ENCODE measurements at places on chromosomes 4 and X.

- DNase-seq = no peak
Measured at GRCh38 chr4:156111686-156112085, 158.0 kb upstream of the CTSO start.

DNA sequence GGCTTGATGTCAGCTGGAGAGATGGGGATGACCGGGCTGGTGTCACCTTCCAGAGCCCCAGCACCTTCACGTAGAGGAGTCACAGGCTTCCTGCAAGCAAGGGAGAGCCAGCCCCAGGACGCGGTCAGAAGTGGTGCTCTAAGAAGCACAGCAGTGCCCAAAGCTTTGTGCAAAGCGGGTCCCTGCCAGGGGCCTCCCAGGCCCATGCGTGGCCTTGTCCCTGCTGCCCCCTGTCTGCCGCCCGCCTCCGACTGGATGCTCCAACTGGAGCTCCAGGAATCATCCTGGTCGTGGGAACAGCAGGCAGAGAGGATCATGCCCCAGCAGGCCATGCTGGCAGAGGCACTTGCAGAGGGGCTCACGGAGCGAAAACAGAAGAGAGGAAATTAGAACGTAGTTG lies 40.1 kb upstream of the LRPAP1 start:
- no peak for DNase-seq

DNA sequence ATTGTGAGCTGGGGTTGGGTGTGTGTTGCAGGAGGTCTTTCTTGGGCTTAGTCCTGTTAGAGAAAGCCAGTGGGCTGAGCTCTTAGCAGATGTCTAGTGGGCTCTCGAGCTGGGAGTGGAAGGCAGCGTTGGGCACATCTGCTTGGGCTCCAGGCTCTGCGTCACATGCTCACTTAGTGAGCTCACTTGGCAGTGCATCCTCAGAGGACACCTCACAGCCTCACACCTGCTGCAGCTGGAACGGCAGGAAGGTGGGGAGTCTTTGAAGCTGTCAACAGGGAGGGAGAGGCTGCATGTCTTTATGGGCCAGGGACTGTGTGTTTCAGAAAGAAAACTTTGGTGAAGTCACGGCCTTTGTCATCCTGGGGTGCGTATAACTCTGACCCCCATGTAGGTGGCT lies 82.2 kb downstream of the PSAPL1 start:
- DNase-seq = no peak

DNA sequence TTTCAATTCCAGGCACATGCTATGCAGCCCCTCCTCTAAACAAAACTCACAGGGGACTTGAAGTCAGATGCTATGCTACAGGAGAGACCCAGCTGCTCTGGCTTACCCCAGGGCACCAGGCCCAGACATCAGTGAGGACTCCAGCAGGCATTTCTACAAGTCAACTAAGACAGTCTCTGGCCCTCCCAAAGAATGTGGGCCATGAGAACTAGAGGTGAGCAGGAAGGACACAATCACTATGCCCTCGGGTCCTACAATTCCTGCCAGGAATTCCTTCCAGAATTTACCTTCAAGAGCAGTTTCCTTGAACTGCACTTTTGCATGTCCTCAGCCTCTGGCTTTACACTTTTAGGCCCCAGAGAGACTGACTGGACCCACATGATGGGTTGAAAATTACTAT lies 17.4 kb downstream of the TMEM192 start:
- no peak for DNase-seq

- DNase-seq = no peak
Measured at GRCh38 chr4:109985993-109986974, 73.6 kb downstream of the EGF start.

DNA sequence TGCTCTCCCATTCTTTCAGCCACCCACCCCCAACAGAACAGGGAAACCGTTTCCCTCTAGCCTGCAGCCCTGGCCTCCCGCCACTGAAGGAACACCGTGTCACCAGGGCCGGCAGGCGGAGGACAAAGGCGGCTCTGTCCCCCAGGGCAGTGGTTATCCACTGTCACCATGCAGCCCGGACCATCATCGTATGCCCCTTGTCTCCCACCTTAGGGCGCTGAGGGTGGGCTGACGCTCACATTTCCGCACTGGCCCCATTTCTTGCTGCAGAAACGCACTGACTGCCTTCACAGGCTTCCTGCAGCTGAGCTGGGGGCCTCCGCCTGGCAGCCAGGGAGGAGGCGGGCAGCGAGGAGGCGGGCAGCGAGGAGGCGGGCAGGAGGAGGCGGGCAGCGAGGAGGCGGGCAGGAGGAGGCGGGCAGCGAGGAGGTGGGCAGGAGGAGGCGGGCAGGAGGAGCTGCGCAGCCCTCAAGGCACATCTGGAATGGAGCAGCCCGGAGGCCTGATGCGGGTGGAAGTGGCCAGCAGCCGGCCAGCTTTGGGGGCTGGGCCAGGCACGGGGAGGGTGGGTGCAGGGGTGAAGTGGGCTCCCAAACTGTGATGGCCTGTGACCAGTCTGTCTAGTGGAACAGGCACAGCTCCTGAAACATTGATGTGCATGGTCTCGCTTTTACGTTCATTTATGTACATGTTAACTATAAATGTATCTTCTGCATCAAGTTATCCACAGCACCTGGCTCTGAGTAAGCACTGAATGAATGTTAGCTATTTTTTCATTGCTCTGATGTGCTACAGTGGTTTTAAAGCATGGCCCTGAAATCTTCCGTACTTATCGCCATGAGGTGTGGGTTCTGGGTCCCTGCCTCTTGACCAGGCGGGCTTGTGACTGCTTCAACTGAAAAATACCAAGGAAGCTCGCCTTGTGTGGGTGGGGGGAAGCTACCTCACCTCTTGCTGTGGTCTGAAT lies 20.6 kb upstream of the KIAA0232 start:
- DNase-seq = peak; percentile 21

DNA sequence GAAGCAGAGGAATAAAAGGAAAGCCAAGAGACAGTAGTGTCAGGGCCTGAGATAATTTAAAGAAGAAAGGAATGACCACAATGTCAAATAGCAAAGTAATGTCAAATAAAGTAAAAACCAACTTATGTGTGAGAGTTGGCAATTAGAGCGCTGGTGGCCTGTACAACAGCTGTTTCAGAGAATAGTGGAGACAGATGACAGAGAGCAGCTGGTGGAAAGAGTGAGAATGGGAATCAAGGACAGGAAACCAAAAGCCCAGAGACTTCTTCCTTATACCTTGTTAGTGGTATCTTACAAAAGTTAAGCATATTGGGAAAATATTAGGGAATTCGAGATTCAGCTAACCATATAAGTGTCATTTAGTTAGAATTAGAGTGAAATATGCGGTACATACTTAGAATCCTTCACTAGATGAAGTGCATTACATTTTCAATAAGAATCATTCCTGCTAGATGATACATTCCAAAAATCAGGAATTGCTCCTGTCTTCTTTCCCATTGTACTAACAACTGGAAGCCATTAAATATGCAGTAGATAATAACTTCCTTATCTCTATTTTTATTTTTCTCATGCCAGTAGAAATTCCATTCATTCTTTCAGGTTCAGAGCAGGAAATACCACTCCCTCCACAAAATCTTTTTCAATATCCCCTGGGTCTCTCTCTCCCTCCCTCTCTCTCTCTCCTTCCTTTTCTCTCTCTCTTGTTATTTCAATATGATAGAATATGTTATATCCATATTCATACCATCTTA lies 525.4 kb downstream of the CENPC start:
- DNase-seq = no peak

DNA sequence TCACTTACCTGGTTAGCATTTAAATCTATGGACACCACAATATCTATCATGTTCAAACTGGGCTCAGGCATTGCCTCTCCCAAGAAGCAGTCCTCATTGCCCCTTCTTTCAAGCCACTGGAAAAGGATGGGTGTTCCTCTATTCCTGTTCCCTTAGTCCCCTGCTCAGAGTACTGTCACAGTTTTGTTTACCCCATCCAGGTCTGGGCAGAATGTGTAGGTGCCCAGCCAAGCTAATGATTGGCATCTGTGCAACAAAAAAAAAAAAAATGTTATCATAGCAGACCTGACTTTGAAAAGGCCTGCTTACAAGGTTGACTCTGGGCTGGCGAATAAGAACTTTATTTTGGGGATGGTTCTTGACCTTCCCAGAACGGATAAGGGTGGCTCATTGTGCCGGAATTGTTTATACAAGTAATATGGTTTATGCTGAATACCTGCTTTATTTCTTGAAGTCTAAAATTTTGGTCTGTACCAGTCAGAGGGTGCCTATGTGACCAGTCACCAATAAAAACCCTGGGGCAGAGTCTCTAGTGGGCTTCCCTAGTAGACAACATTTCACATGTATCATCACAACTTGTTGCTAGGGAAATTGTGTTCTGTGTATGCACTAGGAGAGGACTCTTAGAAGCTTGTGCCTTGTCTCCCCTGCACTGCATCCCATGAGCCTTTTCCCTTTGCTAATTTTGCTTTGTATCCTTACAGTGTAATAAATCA lies 47.9 kb downstream of the JADE3 start:
- DNase-seq = no peak

DNA sequence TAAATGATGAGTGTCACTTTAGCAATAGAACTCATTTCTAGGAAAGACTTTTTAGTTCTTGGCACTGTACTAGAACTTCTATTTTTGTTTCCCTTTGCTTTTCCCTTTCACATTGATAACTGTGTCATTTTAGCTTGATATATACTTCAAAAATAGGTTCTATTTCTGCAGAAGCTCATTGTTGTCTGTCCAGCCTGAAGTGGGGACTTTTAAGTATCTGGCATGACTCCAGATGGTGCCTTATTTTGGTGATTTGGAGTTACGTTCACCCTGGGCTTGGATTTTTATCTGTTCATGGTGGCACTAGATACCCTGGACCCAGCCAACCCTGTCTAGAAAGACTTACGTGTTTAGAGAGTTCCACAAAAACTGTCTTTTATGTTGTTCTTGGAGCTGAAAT lies 3.4 kb downstream of the ABHD18 start:
- DNase-seq = no peak
